T-cell (primary cell): ENCODE measurements at places on chromosomes 11 and 22.

GRCh38 chr11:72930008-72930407 lies 115.8 kb downstream of the ATG16L2 start:
- no peak for DNase-seq

DNA sequence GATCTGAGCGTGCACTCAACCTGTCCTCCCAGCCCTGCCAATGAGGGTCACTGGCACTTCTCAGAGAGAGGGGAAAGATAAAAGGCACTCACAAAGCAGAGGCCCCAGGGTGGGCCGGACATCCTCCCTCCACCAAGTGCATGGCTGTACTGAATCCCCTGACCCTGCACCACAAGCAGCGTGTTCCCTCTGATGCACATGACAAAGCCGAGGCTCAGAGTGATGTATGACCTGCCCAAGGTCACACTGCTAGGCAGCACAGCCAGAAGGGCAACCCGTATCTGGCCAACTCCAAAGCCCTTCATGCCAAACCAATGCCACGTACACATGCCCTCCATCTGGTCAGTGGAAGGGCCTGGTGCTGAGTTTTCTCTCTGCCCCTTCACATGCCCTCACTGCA lies 22.1 kb downstream of the SPATA19 start:
- no peak for DNase-seq

- DNase-seq = no peak
These were observed 179.1 kb upstream of the MTNR1B start for GRCh38 chr11:92790366-92790765.

GRCh38 chr11:106961518-106961917 lies 56.8 kb downstream of the GUCY1A2 start:
- no peak for DNase-seq

- no peak for DNase-seq
These were observed 547.0 kb downstream of the TBC1D22A start for GRCh38 chr22:47309476-47309875.

GRCh38 chr11:61077936-61078335 lies 24.4 kb upstream of the CD5 start:
- DNase-seq = no peak

- DNase-seq = no peak
These were observed 846.6 kb upstream of the ANO3 start for GRCh38 chr11:25485315-25485714.

DNA sequence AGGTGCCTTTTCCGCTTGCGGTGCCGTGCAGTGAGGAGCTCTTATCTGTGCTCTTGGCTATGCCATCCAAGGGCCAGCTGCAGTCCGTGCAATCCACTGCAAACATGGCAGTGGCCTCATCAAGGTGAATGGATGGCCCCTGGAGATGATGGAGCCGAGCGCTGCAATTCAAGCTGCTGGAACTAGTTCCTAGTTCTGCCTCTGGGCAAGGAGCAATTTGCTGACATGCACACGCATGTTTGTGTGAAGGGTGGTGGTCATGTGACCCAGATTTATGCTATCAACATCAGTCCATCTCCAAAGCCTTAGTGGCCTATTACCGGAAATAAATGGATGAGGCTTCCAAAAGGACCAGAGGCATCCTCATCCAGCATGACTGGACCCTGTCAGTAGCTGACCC lies 3.1 kb upstream of the EHD1 start:
- no peak for DNase-seq

DNA sequence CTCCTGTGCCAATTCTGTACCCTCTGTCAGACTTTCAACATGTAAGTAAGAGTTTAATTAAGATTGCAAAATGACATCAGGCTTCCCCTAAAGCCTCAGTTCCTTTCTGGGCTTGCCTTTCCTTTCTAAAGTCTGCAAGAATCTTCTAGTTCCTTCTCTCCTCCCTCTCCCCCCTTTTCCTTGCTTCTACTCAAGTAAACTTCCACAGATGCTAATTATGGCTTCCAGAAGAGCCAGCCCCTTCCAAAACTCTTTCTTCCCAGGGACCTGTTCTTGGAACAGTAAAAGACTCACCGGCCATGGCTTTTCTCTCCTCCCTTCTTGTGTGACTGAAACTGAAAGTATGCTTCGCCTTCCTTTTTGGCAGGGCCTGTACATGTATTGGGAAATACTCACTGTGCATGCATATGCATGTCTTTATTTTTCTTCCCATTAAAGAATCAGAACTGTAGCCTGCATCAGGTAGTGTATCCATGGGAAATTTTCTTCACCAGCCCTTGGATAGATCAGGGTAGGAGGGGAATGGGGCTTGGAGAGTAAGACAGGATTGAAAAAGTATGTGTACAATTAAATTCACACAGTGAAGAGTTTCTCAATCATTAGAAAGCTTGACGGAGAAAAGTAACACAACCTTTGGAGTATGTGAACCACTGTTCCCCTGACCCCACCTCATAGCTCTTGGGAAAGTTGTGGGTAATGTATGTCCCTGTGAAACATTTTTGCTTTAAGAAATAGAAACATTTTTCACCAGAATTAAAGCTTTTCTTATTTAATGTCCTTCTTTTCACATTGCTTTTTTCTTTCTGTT lies at the start of gene CASP1:
Gene CASP1 (minus strand): TSS at position 332 of the 808 bp plus-strand sequence. CDS start 31 bp downstream, at position 301.
- peak; percentile 63 for DNase-seq

GRCh38 chr22:44384563-44385295 lies 72.0 kb upstream of the SHISAL1 start:
- DNase-seq = no peak

DNA sequence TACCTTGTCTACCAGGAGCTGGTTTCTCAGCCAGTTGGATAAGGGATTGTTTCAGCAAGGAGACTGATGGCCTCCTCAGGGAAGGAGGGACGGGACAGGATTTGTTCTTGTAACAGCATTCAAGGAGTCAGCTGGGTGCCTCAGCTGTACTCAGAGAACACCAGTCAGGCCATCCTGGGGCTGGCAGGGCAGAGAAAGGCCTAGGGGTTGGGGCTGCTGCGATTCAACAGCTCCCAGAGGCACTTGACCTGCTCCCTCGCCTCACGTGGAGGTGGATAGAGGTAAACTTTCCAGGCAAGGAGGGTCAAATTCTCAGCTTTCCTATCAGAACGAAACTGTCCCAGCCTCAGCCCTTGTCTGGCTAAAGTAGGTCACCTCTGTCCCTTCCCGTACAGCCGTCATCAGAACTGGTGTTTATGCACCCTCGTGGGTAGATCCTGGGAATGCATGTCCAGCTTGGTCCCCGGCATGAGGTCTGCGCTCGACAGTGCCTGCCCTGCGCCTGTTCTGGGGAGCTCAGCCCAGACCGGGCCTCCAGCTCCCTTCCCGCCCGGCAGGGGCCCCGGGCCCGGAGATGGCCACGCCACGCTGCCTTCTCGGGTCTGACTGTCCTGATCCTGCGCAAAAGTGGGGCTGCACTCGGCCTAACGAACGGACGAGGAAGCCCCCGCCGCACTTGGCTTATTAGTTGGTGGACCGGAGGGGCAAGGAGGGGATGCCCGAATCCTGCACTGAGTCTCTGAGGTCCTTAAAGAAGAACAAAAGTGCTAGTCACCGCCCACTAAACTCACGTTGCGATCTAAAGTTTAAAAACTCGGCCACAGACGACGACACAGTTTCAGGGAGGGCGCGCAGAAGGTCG lies 762 bp upstream of the CCDC134 start:
- DNase-seq = no peak

GRCh38 chr11:63536669-63537292 lies at the start of gene PLAAT4:
Gene PLAAT4 (plus strand): TSS chr11:63536808. CDS start chr11:63536869, 61 bp downstream.
- no peak for DNase-seq

- DNase-seq = no peak
These were observed 48.6 kb downstream of the AHNAK start for GRCh38 chr11:62498031-62498430.

DNA sequence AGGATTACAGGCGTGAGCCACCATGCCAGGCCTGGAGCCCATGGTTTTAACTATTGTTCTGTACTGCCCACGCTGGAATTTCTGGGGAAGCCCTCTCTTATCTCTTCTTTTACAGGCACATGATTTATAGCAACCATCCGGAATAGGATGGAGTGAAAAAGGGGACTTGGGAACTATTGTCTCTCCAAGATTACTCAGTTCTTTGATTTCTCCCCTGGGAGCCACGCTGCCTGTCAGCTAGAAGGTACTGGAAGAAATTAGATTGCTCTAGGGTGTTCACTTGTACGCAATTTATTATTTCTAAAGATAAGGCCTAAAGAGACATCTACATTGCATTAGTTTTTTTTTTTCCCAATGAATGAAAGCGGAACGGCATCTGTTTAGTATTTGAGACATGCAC lies 65.6 kb upstream of the PTPRJ start:
- DNase-seq = no peak

DNA sequence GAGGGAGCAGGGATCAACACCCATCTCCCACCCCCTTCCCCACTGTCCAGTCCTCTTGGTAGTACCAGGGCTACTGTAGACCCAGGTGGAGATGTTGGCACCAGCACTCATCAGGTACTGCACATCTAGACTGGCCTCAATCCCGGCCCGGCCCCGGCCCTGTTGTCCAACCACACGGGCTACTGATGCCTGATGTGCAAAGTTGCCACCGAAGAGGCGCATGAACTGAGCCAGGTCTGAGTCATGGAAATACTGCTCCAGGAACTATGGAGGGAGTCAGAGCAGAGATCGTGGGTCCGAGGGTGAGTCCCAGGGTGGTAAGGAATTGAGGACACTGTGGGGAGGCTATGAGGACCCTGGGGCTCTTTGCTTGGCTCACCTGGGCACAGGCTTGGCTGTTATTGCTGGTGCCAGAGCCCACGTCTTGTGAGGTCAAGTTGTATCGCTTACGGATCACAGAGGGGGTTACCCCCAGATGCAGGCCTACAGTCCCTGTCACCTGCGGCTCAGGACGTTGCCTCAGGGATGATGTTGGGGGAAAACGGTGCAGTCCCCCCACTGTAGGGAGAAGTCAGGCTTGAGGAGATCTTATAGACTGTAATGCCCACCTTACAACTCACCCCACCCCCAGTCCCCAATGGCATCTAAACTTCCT lies 2.5 kb downstream of the TPP1 start:
- no peak for DNase-seq

- no peak for DNase-seq
These were observed 130.1 kb upstream of the SYN3 start for GRCh38 chr22:33188326-33188725.

DNA sequence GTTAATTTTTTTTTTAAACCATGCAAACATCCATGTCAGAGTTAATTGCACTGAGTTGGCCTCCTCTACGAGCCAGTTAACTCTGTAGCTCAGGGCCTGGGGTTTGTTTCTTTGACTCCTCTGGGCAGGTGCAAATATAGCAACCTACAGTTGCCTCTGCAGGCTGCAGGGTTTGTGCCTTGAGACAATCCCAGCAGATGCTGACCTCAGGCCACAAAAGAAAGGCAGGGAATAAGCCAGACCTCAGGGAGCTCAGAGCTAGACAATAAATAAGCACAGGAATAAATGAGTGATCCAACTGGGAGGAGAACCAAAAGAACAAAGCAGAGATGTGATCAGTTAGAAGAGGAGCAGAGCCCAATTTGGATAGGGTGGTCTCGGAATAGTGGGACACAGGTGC lies 390.8 kb downstream of the SHANK2 start:
- DNase-seq = no peak

DNA sequence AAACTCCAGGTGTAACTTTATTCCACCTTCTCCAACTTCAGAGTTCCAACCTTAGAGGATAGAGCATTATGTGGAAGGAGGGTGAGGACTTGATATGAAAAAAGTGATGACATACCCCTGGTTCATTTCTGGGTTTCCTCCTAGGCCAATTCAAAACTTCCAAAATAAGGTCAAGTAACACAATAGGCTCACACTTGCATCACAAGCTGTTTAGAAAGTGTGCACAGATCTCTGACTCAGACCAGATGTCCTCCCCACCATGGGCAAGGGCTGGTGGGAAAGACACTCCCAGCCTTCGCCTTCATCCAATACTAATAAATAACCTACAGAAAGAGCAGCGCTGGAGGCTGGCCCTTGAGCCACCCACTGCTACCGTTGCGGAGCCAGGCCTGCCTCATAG lies 5.8 kb upstream of the BUD13 start:
- DNase-seq = no peak

- no peak for DNase-seq
These were observed 31.3 kb downstream of the MPPED1 start for GRCh38 chr22:43443152-43443471.

DNA sequence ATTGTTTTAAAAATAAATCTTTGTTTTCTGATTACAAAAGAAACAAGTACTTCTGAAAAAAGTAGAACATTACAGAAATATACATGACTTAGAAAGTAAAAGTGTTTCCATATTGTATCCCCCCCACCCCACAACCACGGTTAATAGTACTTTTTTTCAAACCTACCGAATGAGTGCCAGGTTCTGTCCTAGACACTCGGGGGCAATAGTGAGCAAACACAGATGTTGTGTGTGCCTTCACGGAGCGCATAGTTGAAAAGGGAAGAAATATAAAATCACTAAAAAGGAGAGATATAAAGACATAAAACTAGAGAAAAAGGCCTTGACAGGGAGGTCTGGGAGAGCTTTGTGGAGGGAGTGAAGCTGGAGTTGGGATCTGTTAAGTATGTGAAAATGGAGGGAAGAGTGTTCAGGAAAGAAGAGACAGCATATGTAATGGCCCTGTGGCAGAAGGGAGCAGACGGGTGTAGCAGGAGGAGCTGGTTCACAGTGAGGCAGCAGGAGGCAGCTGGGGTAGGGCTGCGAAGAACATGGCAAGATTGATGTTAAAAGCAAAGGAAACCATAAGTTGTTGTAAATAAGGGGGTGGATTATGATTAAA lies 42.1 kb upstream of the ALX4 start:
- DNase-seq = no peak

DNA sequence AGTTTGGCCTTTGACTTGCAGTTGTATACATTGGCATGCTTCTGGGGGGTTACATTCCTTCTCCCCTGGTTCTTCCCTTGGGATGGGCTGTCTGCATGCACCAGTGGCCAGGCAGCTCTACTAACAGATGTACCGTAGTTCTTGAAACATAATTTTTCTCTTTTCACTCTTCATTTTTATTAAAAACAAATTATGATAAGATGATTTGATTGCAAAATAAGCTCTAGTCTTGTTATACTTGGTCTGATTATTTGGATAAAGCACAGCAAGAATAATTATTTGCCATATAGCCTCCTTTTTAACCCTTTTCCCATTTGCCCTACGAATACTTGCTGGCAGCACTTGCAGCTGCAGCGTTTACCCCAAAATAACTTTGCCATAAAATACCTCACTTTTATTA lies 12.7 kb downstream of the OR56A5 start:
- DNase-seq = no peak

DNA sequence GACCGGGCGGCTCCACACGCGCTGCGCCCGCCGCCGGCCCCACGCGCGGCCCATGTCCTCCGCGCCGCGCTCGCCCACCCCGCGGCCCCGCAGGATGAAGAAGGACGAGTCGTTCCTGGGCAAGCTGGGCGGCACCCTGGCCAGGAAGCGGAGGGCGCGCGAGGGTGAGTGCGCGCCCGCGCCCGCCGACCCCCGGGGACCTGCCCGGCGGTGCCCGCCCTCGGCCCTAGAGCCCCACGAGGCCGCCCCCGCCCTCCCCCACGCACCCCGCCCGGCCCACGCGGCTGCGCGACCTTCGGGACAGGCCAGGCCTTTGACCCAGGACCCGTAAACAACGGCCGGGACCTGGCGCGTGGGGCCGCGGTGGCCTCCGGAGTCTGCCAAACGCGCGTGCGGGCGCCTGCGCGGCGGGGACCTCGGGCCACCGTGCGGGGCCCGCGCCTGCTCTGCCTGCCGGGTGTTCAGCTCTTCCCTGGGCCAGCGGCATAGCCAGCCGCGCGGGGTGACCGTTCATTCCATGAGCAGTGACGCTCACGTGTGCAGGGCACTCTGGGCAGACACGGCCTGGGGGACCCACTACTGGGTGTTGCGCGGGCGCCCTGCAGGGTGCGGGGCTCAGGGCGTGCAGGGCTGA lies at the start of gene PARVB:
Gene PARVB (plus strand): TSS at position 15 of the 634 bp plus-strand sequence. CDS start 38 bp downstream, at position 53.
- DNase-seq = no peak
